Esophagus squamous epithelium (tissue), 5 donors: ENCODE measurements at places on chromosomes 7 and 10. TPM values are rescaled to one million over a fixed set of nuclear protein-coding genes. Genes with fewer than 3 reads are reported as not detected.

The H2BK1 gene
- total RNA-seq, result not detected

DNA sequence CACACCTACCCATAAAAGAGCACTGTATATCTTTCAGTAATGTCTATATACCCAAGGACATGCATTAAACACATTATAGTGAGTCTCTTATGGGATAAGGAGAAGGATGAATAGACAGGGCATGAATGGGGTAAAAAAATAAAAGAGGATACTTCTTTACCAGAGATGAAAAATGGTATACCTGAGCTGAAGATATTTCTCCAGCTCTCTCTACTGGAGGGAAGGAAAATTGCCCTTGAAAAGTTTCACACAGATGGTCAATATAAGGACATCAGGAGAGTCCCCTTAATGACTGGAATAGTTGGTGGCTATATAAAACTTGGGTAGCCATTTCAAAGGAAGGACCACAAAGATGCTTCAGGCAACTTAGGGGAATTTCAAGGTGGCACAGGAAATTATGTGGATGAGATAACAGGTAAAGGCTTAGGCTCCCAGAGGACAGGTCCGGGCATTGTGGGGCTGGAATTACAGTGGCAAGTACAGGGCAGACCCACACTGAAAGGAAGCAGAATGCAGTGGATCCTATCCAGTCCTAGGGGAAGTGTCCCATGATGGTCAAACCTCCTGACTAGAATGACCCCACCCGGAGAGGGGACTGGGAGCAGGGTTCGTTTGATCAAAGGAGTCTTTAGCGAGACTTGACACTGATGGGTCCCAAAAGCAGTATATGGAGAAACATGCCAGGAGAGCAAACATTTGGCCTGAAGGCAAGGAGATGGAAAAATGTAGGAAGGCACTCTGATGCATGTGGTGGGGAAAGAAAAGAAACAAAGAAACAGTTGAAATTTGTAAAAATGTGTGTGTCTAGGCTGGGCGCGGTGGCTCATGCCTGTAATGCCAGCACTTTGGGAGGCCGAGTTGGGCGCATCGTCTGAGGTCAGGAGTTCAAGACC, 35.6 kb downstream of the PLAU start:
- DNase-seq, result no peak

DNA sequence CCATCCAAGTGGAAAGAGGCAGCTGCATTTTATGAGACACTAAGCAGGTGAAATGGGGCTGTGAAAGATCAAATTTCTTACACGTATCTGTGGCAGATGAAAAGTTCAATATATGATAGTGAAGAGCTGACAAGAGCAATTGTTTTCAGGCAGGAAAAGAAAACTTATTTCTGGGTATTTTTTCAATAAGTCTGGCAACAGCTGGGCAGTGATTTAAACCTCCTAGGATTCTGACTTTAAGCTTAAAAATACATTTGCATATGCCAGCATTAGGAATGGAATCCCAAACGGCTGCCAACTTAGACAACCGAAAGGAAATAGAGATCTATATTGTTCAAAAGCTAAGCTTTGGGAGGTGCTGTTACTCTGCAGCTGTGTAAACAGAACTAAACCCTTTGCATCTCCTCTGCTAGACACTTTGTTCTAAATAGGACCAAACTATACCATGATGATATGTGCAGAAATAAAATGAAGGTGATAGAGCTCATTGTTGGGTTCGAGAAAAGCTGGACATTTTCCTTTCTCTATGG, 26.1 kb downstream of the DYNC1I1 start:
- DNase-seq, result no peak

DNA sequence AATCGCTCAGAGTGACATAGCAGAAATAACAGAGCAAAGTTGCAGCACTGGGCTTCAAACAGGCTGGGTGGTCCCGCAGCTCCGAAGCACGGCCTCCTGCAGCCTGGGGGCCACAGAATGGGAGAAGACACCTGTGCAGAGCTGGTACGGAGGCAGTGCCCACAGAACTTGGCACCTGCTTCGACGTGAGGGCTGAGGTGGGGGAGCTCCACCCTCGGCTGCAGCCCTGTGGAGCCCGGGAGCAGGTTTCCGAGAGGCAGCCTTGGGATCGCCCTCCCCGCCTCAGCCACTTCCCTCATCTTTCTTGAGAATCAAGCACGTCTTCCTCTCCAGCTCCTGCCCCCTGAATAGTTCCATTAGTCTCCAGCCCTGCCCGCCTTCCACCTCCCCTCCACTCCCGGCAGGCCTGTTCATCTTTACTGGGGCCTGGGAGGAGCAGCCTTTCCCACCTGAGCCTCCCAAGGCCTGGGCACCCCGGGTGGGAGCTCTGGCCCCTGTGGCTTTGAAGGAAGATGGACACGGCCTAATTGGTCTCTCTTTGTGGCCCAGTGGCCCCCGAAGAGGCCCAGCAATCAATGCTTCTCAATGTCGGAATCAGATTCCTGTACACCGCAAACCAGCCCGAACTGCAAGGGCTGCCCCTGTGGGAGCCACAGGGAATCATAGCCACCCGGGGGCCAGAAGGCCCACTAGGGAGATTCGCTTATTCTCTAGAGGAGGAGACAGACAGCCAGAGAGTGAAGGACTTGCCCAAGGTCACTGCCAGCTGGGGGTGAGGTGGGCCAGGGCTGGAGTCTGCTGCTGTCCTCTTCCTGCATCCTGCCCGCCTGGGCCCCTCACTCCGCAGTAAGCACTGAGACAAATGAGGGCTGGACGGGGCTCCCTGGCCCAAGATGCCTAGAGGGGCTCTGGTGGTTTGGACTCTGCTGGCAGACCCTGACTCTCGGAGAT, 17.0 kb upstream of the PCBD1 start:
- no peak for DNase-seq

DNA sequence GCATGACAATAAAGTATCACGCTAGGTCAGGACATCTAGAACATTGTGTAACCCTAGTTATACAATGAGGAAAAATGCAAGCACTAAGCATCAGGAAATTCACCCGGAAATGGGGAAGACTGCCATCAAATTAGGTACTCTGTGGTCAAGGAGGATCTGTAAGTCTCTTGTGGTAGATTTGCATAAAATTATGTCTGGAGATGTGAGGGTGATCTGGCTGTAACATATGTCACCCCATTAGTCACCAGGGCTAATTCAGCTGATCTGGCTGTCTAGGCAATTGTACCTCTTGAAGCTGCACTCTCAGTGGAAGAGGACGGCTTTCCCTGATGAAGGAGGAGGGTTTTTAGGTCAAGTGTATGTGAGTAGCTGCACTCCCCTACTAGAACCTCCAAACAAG, 14.8 kb downstream of the AKR1D1 start:
- DNase-seq, result no peak

DNA sequence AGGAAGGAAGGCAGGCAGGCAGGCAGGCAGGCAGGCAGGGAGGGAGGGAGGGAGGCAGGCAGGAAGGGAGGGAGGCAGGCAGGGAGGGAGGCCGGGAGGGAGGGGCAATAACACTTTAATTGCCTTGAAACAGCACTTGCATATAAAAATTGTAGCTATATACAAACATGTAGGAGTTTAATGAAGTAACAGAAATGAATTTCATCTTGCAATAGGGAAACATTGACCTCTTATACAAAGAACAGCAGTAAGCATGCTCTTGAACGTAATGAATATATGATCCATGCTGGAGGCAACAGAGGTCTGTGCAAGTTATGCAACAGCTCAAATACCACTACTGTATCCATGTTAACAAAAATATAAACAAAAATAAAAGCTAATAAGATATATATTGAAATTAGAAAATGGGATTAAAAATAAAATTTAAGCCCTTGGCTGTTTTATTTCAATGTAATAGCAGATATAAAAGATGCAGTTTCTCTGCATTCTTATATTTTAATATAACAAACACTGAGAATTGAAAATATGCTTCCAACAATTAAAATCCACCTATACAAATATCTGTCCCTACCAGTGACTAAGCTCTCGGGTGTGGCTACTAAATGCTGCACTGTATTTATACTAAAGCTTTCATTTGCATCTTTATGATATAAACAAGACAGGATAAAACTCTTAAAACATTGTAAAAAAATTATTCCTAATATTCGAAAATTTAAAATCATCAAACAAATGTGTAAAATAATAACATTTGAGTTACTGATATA, 50.3 kb downstream of the CACNA2D1 start:
- DNase-seq, result no peak

DNA sequence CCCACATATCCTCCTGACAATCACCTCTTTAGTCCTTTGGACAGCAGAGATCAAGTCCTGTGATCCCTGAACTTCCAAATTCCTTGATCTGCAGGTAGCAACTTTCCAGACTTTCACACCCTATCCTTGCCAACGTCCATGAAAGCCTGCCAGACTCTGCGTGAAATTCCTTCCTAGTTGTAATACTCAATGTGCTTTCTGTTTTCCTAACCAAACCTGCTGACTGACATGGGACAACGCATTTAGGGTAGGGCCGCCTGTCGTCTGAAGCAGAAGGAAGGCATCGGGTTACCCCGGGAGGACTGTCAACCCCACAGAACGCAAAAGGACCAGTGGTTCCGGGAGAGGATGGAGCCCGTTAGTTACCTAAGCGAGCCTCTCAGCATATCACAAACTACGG, 23.9 kb downstream of the ITGA8 start:
- DNase-seq, result no peak

The EEPD1 gene
- total RNA-seq, result 3.5 TPM

- no peak for DNase-seq
These were observed 265.1 kb upstream of the KLF14 start for GRCh38 chr7:130998993-130999602.

- DNase-seq, result no peak
These were observed 27.4 kb downstream of the GTF2I start for GRCh38 chr7:74684921-74685320.

The MINPP1 gene
- 9.4 TPM for total RNA-seq

The GNG11 gene
- 13.9 TPM for total RNA-seq

GRCh38 chr10:1582739-1583138, 154.6 kb downstream of the ADARB2 start:
- no peak for DNase-seq
